ENCODE measurements at places on chromosomes 7 and 10.

GRCh38 chr10:117805139-117805538 is 241.6 kb downstream of the RAB11FIP2 start:
- no peak for DNase-seq

DNA sequence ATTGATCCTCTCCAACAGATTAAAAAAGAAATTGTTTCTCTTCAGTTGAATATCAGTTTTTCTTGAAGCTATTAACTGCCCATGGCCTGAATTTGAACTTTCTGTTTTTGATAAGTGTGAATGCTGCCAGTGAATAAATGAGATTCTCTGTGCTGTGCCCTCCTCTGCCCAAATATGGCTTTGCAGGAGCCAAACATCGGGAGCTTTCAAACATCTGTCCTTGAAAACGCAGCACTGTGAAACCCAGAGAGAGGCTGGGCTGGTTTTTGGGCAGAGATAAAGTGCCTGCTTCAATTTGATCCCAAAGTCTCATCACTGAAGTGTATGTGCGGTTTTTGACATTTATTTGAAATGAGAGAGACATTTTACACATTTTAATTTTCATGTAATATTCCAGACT is 268.3 kb upstream of the SHH start:
- no peak for DNase-seq

- no peak for DNase-seq
These were observed 45.1 kb upstream of the PRKG1 start for GRCh38 chr10:51029172-51029641.

DNA sequence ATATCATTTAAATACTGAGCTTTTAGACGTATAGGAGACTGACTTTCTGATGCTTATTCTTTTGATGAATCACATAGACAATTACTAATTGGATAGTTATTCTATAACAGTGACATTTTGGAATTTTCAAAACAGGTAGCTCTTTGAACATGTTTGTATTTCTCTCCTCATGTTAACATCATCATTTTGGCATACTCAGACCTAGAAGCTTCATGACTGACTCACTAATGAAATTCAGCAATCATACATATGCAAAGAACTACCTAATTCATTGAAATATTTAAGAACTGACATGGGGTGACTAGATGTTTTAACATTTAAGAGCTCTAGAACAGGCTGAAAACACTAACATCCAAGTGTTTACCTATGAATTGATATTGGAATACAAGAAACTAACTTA is 192.3 kb downstream of the VTI1A start:
- no peak for DNase-seq

- DNase-seq = no peak
These were observed 84.8 kb downstream of the RSU1 start for GRCh38 chr10:16732376-16732775.

DNA sequence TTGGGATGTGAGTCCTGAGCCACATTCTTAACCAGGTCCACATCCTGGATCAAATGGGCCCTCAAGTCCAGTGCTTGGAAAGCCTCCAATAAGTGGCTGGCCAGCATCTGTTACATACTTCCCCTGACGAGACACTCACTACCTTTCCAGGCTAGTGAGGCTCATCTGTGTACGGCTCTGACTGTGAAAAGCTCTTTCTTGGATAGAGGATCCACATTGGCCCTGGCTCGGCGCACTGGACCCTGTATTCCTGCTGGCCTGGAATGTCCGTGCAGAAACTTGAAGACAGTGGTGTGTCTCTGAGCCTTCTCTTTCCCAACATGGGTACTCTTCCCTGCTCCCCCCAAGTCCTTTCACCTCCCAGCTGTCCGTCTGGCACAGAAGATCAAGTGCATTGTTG is 35.5 kb downstream of the MYL10 start:
- DNase-seq = no peak

DNA sequence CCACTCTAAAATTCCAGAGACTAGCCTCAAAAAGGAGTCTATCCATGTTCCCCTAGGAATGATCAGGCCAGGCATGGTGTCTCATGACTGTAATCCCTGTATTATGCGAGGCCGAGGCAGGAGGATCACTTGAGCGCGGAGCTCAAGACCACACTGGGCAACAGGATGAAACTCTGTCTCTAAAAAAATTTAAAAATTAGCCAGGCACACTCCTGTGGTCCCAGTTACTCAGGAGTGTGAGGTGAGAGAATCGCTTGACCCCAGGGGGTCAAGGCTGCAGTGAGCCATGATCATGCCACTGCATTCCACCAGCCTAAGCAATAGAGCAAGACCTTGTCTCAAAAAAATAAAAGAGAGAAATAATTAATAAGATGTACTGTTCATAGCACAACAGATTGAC is 256.8 kb downstream of the KCND2 start:
- DNase-seq = no peak

- DNase-seq = no peak
These were observed 8.6 kb downstream of the SGCE start for GRCh38 chr7:94647295-94647694.

DNA sequence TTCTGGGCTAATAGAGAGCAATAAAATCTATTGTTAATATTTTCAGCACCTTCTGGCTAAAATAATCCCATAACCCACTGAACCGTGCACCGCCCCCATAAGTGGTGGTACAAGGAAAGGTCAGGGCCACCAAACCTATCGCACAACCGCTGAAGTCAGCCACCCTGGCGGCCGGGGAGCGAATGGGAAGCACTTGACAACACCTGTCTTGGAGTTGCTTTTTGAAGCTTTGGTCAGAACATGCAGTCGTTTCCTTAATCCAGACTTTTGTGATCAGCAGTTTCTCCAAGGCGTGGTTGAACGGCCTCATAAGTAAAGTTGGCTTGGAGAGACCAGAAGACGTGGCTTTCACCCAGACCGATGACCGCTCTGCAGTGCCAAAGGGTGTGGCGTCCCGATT is 97.4 kb downstream of the DNAJB6 start:
- no peak for DNase-seq

GRCh38 chr7:136389933-136390332 is 412.8 kb upstream of the MTPN start:
- no peak for DNase-seq

DNA sequence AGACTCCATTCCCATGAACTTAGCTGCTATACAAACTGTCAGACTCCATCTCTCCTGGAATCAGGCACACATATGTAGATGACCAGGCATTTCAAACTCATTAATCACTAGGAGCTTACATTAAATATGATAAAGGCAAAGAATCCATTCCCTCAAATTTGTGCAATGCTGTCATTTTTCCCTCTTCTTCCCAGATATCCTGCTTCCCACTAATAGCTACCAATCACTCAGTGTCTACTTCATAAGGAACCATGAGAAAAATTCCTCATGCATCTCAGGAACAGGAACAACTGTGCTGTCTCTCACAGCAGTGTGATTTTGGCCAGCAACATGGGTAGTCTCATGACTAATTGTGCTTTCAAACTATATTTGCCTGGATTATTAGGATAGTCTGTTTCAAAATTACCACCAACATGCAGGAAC is 133.9 kb downstream of the DKK1 start:
- no peak for DNase-seq

DNA sequence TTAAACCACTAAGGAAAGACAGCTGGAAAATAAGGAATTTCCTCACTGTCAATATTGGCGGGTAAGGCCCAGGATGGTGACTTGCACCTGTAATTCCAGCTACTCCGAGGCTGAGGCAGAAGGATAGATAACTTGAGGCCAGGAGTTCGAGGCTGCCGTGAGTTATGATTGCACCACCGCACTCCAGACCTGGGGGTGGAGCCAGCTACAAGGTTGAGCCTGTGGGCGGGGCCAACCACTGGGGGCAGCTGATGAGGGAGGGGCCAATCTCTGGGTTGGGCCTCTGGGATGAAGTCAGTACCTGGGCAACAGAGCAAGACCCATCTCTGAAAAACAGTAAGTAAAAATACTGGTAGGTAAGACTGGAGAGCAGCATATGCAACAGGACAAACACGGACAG is 80.1 kb upstream of the ADO start:
- DNase-seq = no peak

GRCh38 chr7:104252409-104253134 is 44.8 kb upstream of the ORC5 start:
- DNase-seq = no peak

DNA sequence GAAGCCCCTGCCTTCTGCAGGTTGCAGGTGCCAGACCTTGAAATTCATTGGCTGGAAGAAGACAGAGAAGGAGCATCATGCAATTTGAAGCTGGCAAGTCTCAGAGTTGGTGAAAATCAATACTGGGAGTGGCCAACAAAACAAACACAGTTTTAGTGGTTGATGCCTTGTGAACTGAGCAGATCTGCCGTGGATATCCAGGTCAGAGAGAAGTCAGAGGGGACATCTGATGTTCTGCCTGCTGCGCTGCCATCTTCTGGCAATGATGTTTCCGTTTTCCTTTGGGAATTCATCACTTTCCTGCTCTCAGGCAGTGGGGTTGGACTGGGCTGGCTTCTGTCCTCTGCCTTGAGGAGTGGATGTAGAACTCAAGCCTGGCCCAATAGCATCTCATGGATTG is 132.0 kb downstream of the RPS24 start:
- peak; percentile 38 for DNase-seq

DNA sequence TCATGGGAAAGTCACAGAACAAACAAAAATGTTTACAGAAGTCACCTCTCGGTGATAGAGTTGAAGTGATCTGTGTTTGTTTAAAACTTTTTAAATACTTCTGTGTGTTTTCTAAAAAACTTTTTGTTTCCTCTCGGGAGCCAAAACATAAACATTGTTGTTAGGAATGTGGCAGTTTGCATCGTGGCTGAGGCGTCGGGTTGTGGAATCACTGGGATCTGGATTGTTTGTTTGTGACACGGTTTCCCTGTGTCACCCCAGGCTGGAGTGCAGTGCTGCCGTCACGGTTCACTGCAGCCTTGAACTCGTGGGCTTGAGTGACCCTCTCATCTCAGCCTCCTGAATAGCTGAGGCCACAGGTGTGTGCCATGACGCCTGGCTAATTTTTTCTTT is 29.0 kb upstream of the SUN1 start:
- DNase-seq = no peak
